ENCODE measurements at places on chromosomes 4 and X.

- DNase-seq: no peak
Measured at GRCh38 chr4:189128341-189128740, 812.3 kb upstream of the FRG1 start.

DNA sequence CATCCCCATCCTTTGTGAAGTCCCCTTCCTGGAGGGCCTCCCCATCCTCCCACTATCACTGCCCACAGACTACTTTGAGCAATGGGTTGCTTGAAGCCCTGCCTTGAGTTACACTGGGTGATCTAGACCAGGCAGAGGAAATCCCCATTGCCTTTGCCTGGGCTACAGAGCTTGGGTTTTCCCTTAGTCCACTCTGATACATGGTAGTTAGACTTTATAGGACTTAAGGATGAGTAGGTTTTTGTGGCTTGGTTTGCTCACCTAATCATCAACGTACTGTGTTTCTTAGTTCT, 56.6 kb downstream of the TMEM131L start:
- no peak for DNase-seq

- no peak for DNase-seq
Measured at GRCh38 chrX:33190016-33190415, 21.3 kb downstream of the DMD start.

DNA sequence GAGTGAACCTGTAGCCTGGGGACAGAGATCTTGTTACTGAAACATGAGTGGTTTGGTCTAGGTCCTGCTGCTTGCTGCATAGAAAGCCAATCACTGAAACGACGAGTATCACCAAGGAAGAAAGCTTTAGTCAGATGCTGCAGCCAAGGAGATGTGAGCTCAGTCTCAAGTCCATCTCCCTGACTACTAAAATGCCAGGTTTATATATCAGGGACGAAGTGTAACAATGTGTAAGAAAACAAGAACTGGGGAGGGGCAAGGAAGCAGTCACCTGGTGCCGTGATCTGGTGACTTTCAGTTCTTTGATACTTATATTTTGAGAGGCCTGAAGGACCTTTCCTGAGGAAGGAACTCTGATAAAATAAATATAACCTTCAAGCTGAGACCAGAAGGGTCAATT, 19.6 kb upstream of the ABRAXAS1 start:
- no peak for DNase-seq

- no peak for DNase-seq
Measured at GRCh38 chr4:156242390-156242789, 288.7 kb upstream of the CTSO start.

Data from right kidney (tissue), 9 donors.